Gastrocnemius medialis (tissue), 4 donors: ENCODE measurements at places on chromosomes 5 and 9.
A peak's percentile ranks its signal among the peaks of the same experiment; 100 is the strongest.

- DNase-seq = no peak
Measured at GRCh38 chr9:114484854-114485443, 20.3 kb downstream of the WHRN start.

DNA sequence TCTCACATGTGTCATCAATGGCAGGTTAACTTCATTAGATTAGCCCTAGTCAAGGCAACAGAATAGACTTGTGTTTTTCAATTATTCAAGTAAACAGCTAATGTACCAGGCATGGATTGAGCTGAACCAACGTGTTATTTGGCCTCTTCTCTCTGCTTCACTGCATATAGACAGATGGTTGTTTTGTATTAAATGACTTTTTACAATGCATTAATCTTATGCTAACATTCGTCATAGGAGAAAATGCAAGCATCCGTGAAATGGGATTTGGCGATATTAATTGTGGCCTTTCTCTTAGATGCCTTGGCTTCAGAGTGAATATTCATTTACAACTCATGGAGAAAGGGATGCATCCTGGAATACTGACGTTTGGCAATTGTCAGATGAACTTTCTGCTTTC lies 208.0 kb downstream of the KCTD16 start:
- DNase-seq = no peak

GRCh38 chr9:29439961-29440360 lies 1866.7 kb upstream of the C9orf72 start:
- no peak for DNase-seq

DNA sequence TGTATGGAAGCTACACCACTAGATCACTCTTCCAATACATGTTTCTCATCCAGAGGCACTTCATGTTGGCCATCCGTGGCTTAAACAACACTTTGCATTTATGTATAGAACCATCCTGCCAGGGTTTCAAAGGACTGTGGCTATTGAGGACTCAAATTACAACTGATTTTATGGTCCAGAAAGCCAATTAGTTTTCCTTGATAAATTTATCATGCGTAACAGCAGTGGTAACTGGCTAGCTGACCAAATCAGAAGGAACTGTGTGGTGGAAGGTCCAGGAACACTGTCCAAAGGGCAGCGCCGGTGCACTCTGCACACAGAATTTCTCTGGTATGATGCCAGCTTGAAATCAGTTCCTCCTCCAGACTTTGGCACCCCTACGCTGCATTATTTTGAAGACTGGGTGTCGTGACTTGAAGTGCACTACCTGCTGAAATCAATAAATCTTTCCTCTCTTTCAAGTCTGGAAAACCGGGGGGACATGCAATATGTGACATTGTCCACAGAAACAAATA lies 69.3 kb upstream of the TMEM252 start:
- no peak for DNase-seq

DNA sequence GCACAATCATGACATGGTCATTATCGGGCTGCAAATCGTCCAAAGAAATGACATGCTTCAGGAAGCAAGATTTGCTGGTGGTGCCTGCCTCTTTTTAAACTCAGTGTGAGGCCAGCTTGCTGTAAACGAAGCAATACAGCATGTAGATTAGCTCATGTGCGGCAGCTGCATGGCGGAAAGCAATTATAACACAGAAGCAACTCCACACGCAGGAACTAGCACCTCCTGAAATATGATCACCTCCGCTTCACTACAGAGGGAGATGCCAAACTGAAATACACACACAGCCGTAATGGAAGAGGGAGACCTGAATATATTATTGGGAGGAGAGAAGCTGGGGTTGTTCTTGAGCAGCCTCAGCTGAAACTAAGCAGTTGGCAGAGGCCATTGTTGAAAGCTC lies 312.5 kb downstream of the PSAT1 start:
- DNase-seq = no peak

- no peak for DNase-seq
Measured at GRCh38 chr5:164356790-164357189, 851.4 kb downstream of the MAT2B start.

DNA sequence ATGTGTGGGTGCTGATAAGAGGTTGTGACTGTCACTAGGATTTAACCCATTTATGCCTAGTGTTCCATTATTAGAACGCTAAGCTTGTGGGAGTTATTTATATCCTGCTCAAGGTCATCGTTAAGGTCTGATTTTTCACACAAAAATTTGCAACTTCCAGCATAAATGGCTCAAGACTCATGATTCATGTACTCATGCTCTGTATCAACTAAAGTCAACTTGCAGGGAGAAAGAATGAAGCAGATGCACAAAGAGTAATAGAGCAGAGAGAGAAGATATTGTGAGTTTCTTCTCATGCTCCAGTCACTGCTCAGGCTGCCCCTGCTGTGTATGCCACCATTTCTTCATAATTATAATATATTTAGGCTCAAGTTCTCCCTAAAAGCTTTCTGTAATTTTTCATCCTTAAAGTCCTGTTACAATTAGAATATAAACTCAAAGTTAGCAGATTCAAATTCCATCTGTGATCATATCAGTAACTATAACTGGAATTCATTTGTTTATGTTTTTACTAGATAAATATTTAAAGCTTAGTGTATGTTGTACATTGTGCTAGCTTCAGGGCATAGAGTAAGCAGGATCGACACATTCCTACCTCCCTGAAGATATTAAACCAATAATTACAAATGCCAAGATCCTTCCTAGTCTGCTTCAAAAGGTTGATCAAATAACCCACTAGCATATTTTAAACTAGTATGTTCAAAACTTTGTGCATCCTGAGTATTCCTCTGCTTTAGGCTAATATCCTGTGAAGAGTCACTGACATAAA lies 136.7 kb downstream of the NUDT12 start:
- DNase-seq = no peak

- no peak for DNase-seq
Measured at GRCh38 chr9:130045725-130046450, 2.9 kb upstream of the FNBP1 start.

DNA sequence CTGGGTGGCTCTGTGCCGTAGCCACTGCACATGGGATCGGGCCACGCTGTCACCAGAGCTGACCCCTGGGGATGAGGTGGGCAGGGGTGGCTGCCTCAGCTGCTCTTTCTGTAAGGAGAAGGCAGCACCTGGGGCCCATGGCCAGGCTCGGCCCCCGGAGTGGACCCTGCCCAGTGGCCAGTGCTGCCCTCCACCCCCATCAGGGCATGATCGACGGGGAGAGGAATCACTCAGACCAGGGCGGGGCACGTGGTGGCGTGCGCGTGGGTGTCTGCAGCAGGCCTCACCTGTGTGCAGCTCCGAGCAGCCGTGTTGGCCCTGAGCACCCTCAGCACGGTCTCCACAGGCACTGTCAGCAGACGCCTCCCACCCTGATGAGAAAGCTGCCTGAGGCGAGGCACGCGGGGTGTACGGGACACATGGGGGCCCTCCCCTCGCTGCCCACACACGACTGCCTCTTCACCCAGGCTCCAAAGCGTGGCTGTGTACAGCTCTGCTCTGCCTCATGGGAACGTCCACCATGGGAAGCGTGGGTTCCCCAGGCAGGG lies 8.6 kb upstream of the CARD9 start:
- no peak for DNase-seq

- no peak for DNase-seq
Measured at GRCh38 chr9:121301881-121302286, 33.9 kb downstream of the GSN start.

DNA sequence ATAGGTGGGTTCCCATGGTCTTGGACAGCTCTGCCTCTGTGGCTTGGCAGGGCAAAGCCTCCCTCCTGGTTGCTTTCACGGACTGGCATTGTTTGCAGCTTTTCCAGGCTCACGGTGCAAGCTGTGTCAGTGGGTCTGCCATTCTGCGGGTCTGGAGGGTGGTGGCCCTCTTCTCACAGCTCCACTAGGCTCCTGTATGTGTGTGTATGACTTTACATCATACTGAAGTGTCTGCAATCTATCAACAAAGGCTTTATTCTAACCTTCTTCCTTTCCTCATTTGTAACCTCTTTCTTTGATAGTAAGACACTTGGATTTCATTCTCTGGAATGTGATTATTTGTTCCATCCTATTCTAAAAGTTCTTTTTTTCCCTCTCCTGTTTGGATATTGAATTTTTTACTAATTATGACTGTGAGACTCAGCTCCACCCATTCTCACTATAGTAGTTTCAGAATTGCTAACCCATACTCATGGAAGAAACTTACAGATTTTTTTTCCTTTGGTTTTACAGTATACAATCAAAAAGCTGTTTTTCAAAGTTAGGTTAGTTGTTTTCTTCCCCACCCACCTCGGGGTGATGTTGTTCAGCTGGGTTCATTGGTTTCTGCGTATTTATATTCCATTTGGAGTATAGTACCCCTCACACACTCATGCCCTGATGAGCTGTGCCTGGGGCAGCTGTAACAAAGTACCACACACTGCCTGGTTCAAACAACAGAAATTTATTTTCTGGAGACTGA lies 144.6 kb upstream of the OTULINL start:
- DNase-seq = no peak

- no peak for DNase-seq
Measured at GRCh38 chr5:102625468-102625867, 126.7 kb upstream of the SLCO6A1 start.

- no peak for DNase-seq
Measured at GRCh38 chr9:38186404-38187115, 117.5 kb upstream of the SHB start.

- DNase-seq = no peak
Measured at GRCh38 chr5:133467826-133468463, 144.4 kb downstream of the FSTL4 start.

DNA sequence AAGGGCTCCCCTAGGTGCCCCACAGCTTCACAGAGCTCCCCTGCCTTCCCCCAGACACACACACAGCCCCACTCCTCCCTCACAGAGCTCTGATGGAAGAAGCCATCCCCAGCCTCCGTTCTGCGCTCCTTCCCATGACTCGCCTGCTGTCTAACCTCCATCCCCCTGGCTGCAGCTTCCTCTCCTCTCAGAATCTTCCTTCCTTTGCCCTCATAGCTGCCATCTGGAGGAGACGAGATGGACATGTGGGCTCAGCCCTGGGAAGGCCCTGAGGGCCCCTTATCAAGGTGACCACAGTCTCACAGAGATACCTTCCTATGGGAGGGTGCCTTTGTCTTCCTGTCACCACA lies 94.3 kb downstream of the PCDH1 start:
- no peak for DNase-seq

GRCh38 chr5:113034182-113034773 lies 57.7 kb downstream of the DCP2 start:
- no peak for DNase-seq

GRCh38 chr9:68690088-68690487 lies 15.0 kb upstream of the PIP5K1B start:
- DNase-seq = peak; percentile 32

GRCh38 chr5:160469156-160470144 lies 47.8 kb downstream of the PTTG1 start:
- DNase-seq = no peak

DNA sequence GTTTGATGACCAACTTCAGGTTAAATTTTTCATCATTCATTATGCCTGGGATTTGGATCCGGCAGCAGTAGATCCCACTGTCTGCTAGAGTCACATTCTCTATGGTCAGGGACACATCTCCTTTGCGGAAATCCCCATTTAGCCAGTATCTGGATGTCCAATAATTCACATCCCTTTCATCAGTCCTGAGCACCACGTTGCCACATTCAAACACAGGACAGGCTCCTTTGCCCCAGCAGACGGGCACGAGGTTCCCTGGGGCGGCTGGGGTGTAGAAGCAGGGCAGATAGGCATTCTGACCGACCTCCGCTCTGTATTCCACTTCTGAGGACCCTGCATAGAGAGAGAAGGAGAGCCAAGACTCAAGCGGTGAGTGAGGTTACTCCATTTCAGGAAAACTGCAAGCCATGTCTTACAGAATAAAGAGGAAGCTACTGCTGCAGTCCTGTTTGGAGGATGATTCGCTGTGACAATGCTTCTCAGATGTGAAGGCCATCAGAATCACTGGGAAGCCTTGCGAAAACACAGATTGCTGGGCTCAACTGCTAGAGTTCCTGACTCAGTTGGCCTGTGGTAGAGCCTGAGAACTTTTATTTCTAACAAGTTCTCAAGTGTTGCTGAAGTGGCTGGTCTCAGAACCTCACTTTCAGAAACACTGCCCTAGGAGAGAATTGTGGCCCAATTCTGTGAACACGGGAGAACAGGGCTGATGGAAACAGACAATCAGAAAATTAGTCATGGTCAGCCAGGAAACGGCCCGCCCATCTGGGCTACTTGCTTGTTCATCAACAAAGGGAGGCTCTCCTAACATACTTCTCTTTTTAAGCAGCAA lies 2.0 kb downstream of the HAVCR2 start:
- peak; percentile 17 for DNase-seq

DNA sequence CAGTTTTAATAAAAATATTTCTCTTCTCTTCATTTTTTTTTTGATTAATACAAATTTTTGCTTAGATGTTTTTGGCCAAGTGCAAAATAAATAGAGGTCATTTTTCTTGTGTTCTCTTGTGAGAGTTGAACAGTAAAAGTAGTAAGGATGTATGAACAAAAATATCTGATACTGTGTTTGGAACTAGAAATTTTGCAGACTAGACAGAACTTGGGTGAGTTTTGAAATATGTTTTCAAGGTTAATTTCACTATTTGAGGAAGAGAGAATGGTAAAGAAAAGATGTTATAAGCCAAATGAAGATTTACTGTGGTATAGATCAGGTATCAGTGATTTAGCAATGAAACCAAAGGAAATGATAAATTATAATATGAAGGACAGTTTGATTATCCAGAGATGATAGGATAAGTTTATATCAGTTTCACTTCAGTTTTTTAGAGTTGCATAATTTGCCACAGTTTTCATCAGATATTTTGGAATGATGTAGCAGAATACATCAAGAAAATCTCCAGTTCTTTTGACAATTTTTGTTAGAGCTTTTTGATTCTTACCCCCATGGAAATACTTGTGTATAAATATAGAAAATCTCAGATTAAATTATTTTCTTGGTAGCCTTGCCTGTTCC lies 147.9 kb upstream of the VCAN start:
- no peak for DNase-seq

GRCh38 chr5:14464096-14464495 lies 117.5 kb upstream of the OTULINL start:
- DNase-seq = no peak

GRCh38 chr5:68822796-68823195 lies 271.0 kb upstream of the SLC30A5 start:
- DNase-seq = no peak

- DNase-seq = no peak
Measured at GRCh38 chr5:172147857-172148256, 40.2 kb downstream of the STK10 start.

DNA sequence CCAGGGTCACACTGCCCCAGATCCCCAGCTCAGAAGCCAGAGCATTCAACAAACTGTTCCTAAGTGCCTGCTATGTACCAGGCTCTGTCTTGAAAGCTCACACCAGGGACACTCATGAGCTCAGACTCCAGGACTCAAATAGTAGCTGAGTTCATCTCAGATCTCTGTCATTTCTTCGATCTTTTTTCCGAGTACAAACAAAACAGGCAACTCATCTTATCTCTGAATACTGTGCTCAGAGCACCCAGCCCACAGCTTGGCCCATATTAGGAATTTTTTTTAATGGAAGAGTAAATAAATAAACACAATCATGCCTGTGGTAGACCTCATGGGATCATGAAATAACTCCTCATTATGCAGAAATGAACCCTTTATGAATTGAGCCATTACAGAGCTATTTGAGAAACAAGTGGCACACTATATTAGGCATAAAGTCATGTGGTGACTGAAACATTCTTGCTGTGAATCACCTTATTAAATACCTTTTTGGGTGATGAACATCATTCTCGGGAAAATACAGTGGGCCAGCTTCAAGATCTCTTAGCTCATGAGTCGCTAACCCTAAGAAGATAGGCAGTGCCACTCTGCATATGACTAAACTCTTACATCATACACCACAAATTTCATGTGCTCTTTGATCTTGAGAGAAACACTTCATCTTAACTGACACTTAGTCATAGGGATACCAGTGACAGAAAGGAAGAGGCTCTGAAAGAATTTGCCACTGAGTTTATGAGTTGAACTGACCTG lies 9.9 kb downstream of the SH3RF2 start:
- peak; percentile 81 for DNase-seq
